Activated T-cell treated with anti-CD3 and anti-CD28 coated beads, Interleukin-2, amount 50 U/mL, for 72 hours (primary cell): ENCODE measurements at places on chromosomes 5 and 9. TPM values are rescaled to one million over a fixed set of nuclear protein-coding genes. Genes with fewer than 3 reads are reported as not detected.

MYMK gene
- total RNA-seq: not detected

ZFP37 gene
- 2.1 TPM for total RNA-seq

RPP25L gene
- 25.0 TPM for total RNA-seq

HTR1A gene
- total RNA-seq: not detected

DOK3 gene
- total RNA-seq: 5.7 TPM

C5orf46 gene
- total RNA-seq: not detected

CD180 gene
- total RNA-seq: 0.14 TPM

NRARP gene
- 1.6 TPM for total RNA-seq

ENG gene
- total RNA-seq: 11.1 TPM

PCDHGA4 gene
- total RNA-seq: 0.25 TPM

NTRK2 gene
- total RNA-seq: 0.41 TPM

SPATA31D4 gene
- not detected for total RNA-seq

WWC1 gene
- 0.35 TPM for total RNA-seq

GIN1 gene
- 8.5 TPM for total RNA-seq

PPP1R2B gene
- 0.42 TPM for total RNA-seq

PCDHB13 gene
- not detected for total RNA-seq

CDHR2 gene
- 0.67 TPM for total RNA-seq

OSTF1 gene
- total RNA-seq: 109 TPM

IL3 gene
- 6.2 TPM for total RNA-seq

DMRTA1 gene
- not detected for total RNA-seq

ZFP2 gene
- 0.86 TPM for total RNA-seq

GNA14 gene
- not detected for total RNA-seq

TERT gene
- 2.5 TPM for total RNA-seq

HTR4 gene
- total RNA-seq: not detected
